ENCODE measurements at places on chromosomes 4 and X.

- no peak for DNase-seq
Measured at GRCh38 chrX:68807818-68808217, 21.0 kb upstream of the EFNB1 start.

DNA sequence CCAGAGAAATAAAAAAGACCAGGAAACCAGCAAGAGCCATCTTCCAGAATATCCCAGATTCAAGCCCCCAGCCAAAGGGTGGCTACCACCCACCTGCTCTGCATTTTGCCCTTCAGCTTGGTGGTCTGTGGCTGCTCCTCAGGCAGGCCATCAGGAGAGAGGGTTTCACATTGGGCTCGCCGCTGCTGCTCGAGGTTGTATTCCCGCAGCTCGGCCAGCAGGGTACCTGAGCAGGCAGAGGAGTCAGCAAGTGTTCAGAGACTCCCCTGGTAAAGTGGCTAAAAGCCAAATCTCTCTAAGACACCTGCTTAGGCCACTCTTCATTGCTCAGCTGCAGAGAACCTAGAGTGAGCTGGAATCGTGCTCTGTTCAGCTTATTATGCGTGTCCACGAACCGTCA, 110.8 kb upstream of the HSD17B10 start:
- DNase-seq = no peak

GRCh38 chr4:8922481-8922880, 50.8 kb upstream of the HMX1 start:
- DNase-seq = no peak

- DNase-seq = no peak
Measured at GRCh38 chr4:154425514-154425913, 66.1 kb downstream of the DCHS2 start.

DNA sequence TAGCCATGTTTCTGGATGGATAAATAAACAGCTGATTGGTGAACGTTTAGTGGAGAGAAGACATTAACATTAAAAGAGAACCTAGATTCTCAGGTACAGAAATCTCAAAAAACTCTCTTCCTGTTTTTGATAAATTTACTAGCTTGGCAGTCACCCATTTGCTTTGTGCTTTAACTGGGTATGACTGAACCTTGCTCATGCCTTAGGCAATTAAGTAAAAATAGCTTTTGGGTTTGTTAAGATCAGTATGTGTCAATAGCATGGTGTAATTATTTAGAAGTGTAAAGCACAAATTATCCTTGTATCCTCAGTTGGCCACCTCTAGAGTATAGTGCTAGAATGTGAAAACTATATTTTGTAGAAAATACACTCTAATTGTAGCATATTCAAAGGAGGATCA, 200.0 kb downstream of the CFAP299 start:
- no peak for DNase-seq

DNA sequence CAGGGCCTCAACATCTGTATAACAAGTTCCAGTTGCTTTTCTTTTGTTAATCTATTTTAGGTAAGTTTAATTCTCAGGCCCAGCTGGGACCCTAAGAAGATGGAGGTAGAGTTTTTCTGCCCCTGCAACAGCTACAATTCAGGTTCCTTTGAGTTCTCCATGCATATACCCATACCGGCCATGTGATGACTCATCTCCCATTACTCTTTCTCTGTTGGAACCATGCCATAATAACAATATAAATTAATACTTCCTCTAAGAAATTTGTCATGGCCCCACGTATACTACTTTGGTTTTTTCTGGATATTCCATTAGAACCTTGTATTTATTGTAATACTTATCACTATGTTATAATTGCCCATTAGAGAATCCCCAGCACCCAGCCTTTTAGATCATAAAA, 1.3 kb upstream of the INTU start:
- no peak for DNase-seq

- no peak for DNase-seq
Measured at GRCh38 chr4:173537613-173538147, 7.7 kb upstream of the HAND2 start.

DNA sequence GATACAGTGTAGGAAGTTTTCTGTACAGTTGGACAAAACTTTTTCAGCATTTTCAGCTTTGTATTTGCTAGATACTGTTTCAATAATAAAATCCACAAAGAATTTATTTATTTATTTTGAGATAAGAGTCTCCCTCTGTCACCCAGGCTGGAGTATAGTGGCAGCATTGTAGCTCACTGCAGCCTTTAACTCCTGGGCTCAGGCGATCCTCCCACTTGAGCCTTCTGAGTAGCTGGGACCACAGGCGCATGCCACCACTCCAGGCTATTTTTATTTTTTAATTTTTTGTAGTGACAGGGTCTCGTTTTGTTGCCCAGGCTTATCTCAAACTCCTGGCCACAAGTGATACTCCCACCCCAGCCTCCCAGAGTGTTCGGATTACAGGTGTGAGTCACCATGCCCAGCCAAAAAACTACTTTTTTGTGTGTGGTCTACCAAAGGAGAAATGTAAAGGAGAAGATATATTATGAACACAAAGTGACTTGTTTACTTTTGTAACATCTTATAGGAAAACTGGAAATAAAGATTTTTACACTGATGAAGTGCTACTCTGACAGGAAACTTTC, 13.0 kb upstream of the SOWAHD start:
- no peak for DNase-seq

DNA sequence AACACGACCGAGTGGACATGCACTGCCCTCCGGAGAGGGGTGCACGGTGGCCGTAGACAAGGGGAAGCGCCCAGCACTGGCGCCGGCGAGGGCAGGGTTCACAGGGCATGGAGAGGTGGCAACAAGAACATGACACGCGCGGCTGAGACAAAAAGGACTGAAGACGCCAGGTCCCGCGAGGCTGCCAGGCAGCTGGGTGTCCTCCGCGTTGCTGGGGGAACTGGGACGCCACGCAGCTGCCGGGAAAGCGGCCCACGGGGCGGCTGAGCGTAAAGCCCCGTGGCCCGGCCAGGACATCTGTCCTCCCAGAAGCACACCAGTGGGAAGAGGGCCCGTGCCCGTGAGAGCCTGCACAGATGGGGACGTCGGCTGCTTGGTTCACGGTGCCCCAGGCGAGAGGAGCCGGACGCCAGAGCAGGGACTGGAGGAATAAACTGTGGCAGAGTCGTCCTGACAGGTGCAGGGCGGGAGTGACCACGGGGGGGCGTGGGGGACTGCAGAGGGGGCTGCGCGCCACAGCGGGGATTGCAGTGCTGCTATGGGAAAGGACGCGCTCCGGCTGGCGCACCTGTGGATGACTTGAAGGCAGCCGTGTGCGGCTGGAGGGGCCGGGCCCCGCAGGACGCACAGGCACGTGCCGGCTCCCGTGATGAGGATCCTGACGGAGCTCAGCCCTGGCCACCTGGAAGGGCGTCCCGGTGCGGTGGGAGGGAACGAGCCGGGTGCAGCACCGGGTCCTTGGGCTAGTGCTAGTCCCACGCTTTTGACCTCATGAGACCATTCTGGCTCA, 32.1 kb upstream of the GTPBP6 start:
- no peak for DNase-seq

DNA sequence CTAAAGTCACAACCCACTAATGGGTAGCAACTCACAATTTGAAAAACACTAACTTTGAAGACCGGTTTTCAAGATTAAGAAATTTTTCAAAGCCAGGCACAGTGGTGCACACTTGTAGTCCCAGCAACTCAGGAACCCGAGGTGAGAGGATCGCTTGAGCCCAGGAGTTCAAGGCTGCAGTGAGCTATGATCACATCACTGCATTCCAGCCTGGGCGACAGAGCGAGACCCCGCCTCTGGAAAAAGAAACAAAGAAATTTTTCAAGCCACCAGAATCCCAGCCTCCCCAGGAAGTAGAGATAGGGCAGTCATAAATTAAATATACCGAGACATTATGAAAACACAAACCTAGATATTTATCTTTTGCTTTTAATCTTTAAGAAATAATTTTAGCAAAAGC, 13.0 kb downstream of the SMARCA1 start:
- DNase-seq = no peak

GRCh38 chr4:139887376-139887802, 221.8 kb downstream of the MGST2 start:
- no peak for DNase-seq

GRCh38 chr4:93731456-93731855, 97.1 kb upstream of the ATOH1 start:
- DNase-seq = no peak

GRCh38 chr4:41232856-41233255, 18.5 kb upstream of the APBB2 start:
- DNase-seq = no peak

DNA sequence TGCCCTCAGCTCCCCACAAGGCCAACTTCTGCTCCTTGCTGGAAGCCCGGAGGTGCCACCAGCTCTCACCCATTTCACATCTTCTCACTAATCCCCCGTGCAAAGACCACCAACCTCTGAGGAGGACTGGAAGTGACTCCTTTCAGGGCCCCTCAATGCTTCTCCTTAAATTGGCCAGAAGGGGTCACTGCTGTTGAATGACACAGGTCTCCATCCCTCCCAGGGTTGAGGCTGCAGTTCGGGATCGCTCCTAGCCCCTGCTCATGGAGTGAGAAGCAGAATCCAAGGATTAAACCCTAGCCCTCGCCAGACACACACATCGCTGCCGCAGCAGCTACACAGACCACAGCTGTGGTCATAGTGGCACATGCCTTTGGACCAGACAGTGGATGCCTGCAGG, 279.5 kb upstream of the TAPT1 start:
- DNase-seq = no peak

- DNase-seq = no peak
Measured at GRCh38 chrX:18964901-18965300, 19.0 kb downstream of the PHKA2 start.

DNA sequence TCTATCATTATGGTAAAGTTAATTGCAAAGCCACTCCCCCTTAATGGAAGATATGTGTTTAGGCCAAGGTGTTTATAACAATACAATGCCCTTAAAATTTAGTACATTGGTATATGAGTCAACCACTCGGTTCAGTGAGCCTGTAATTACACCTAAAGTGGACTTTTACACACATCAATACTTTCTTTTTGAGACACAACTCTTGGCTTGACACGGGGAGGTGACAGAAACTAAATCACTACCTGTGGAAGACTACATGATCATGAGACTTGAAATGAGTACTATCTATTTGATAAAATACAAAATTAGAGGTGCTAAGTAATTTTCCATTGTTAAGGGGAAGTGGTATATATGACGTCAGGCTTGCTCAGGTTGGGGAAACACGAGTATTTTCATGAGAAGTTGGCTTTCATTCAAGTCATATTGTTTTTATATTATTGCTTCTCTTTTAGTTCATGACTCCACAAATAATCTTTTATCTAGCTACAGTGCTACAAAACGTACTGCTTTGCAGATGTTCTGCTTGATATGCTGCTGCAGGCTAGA, 918.3 kb downstream of the ARAP2 start:
- no peak for DNase-seq

- DNase-seq = no peak
Measured at GRCh38 chrX:5965406-5965805, 263.3 kb downstream of the NLGN4X start.

DNA sequence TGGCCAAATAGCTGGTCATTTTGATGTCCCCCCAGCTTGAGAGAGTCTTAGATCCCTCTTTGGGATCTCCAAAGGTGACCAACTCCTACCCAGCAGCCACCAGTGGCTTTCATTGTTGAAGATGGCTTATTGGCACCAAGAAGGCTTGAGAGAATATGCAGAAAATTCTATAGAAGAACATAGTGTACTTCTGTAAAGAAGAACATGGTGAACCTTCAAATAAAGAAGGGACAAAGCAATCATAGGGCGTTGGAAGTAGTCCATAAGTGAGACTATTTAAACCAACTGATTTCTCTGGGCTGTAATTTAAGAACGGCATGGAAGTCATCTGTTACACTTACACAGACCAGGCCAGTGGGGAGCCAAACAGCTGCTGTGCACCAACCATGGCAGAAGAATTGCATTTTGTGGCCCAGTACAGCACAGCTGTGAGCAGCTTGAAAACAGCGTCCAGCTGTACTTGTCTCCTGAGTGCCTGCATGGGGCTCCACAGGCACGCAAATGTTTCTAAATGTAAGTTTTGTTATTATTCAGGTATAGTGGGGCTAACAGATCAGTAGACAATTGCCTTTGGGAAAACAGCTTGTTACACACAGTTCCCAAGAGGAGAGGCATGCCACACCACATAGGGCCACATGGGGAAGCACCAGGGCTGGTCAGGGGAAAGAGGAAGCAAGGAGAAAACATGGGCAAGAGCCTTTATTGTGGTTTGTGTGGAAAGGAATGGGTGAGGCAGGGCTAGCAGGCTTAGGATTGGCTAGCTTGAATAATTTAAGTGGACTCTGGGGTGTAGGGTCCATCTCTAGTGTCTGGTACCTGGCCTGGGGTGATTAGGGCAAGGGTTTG, 125.0 kb downstream of the ARHGAP6 start:
- no peak for DNase-seq

- DNase-seq = no peak
Measured at GRCh38 chr4:80407246-80407645, 71.7 kb downstream of the CFAP299 start.

DNA sequence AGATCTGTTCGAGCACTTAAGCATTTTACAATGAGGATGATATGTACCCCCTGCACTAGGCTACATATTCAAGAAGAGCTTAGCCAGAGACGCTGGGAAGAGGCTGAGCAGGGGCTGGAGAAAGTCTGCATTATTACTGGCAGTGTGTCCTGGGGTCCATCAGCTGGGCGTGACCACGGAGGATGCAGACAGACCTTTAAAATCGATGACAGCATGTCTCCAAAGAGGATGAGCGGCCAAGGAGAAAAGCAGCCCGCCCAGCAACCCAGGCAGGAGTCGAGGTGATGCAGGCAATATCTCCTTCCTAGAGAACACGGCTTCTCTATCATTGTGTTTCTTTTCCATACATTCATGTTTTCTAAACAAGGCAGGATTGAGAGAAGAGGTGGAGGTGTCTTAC, 300.7 kb downstream of the USP46 start:
- DNase-seq = no peak

DNA sequence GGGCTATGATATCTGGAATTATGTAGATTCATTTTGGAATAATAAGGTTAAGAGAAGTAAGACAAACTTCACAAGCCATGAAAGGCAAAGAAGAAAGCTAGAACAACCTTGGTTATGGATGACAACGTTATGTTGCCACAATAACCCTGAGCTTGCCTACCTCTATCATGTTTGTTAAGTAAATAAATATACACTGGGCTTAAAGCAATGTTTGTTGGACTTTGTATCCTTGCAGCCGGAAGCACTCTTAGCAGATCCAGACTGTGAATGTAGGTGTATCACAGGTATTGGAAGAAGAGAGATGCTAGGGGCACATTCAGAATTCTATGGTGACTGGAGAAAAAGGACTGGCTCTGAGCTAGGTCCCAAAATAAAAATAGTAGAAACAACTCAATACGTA, 214.4 kb downstream of the HS3ST1 start:
- DNase-seq = no peak

GRCh38 chrX:19630776-19631707, 115.7 kb upstream of the MAP3K15 start:
- DNase-seq = no peak

GRCh38 chr4:119655111-119655837, 26.7 kb upstream of the PDE5A start:
- no peak for DNase-seq
